Vagina (tissue), 2 donors: ENCODE measurements at places on chromosomes 16 and 17. TPM values are rescaled to one million over a fixed set of nuclear protein-coding genes. Genes with fewer than 3 reads are reported as not detected.

- DNase-seq = no peak
Measured at GRCh38 chr17:63649813-63650212, 27.6 kb downstream of the MAP3K3 start.

DNA sequence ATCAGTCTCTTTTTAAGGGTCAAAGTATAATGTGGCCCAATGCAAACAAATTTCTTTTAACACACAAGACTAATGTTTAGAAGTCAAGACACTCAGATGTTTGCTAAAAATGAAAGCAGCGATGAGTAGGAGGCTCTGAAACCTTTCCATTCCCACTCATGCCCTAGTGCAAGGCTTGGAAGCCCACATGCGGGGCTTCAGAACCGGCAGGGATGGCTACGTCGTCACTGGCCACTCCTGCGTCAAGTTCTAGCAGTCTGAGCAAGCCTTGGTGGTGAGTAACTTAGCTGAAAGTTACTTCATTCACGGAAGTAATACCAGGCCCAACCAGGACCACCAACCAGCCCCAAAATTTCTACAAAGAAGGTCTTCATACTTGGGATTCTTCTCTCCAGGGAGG, 14.8 kb upstream of the TMED6 start:
- DNase-seq = no peak

The RNF135 gene
- 21.1 TPM for total RNA-seq

DNA sequence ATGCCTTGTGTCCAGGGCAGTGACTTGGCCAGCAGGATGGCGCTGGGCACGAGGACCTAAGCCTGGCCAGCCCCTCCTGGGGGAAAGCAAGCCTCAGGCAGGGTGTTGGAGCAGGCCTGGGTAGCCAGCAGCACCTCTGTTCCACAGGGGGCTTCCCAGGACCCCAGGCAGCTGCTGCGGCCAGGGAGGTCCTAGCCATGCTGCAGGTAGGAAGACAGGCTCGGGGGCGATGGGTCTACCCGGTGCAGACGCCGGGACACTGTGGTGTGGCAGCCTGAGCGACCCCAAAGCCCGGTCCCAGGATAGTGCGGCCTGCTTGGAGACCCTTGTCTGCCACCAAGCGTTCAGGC, 22.4 kb upstream of the AATK start:
- DNase-seq = no peak

The CETP gene
- not detected for total RNA-seq

The HOXB3 gene
- 17.7 TPM for total RNA-seq

- no peak for DNase-seq
Measured at GRCh38 chr17:4443476-4443875, 9.7 kb downstream of the SPNS3 start.

DNA sequence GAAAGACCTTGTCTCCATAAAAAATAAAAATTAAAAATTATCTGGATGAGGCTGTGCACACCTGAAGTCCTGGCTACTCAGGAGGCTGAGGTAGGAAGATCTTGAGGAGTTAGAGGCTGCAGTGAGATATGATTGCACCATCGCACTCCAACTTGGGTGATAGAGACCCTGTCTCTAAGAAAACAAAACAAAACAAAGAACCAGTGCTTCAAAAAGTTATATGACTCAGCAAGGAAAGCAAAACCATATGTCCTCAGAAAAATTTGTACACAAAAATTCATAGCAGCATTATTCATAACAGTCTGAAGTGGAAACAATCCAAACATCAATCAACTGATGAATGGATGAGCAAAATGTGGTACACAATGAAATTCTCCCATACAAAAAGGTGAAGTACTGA, 48.9 kb downstream of the SLFN5 start:
- DNase-seq = no peak
